Activated CD4-positive, alpha-beta memory T cell treated with anti-CD3 and anti-CD28 coated beads for 36 hours (primary cell): ENCODE measurements at places on chromosomes 5 and 9.

- no peak for DNase-seq
These were observed 43.1 kb upstream of the SELENOP start for GRCh38 chr5:42854795-42855194.

DNA sequence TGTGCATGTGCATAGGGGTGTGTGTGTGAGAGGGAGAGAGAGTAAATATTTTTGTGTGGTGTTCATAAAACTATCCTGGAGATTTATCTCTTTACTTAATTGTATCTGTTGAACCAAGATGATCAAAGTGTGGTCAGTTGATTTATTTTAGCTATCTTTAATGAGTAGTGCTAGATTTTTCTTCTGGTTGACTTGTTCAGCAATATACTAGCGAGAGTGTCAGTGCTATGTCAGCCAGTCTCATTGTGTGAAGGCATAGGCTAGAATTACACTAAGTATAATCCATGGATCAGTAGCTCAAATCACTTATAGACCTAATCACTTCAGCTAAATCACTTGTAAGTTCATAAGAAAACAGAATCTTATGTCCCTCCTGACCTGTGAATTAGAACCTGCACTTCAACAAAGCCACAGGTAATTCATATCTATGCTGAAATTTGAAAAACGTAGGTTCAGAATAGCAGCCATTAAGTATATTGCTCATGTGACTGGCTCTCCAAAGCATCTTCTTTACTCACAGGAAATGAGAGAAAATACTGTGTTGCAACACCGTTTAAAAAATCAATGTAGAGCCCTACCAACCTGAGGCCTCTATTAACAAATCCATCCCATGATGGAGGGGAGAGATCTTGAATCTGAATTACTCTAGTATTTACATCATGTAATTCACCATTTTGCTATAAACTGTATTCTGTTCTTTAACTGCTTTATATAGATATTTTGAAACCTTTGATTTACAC is 203.1 kb upstream of the ACTBL2 start:
- no peak for DNase-seq

- DNase-seq: peak; percentile 21
These were observed 89.5 kb downstream of the EPB41L4A start for GRCh38 chr5:112329419-112330090.

DNA sequence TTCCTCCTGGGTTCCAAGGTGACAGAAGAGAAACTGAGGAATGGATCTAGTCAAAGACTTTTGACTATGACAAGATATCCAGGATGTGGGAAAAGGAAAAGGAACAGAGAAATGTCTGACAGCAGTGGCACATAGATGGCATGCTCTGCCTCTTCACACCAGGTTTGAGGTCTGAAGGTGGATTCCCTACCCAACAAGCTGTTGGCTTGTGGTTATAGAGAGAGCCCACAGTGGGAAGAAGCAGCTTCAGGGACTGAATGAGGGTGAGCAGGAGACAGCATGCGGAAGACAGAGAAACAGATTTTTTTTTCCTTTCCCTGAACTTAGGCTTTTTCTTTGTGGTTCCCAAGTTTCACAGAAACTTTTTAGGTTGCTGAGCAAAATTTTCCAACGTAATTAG is 20.6 kb downstream of the IFNW1 start:
- DNase-seq: no peak

DNA sequence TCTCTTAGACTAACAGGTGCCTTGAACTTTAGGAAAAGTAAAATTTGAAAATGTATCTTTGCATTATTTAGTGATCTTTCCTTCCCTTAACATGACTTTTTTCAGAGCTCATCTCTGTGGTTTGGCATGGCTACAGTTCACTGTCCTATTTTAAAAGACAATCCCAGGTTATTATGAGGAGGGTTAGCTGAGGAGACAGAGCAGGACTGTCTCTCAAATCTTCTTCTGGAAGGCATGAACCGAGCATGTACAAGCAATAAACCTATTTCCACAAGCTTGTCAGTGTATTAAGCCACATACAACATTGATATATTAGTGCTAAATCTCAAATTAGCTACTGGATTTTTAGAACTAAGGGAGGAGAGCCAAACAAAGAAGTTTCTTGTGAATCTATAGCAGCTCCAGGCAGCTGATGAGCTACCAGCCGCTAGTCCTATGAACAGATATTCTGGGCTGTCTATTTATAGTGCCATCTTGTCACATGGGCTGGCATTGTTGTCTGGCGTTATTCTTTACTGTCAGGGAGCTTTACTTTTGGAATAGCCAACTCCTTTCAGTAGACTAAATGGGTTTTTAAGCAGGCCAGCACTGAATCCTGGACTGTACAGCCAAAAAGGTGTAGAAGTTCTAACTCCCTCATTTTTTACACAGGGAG is 171.2 kb upstream of the ACTBL2 start:
- DNase-seq: no peak

DNA sequence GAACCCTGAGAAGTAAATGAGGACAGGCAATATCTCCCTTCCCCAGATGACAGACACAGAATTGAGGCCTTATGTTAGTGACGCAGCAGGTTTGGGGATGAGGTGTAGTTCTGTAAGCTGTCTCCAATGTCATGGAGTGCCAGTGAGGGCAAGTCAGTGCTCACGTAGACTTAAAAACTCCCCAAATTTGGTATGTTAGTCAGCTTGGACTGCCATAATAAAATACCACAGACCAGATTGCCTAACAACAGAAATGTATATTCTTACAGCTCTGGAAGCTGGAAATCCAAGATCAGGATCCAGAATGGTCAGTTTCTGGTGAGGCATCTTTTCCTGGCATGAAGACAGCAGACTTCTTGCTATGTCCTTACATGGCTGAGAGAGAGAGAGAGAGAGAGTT is 14.9 kb downstream of the FOXI1 start:
- DNase-seq: no peak

DNA sequence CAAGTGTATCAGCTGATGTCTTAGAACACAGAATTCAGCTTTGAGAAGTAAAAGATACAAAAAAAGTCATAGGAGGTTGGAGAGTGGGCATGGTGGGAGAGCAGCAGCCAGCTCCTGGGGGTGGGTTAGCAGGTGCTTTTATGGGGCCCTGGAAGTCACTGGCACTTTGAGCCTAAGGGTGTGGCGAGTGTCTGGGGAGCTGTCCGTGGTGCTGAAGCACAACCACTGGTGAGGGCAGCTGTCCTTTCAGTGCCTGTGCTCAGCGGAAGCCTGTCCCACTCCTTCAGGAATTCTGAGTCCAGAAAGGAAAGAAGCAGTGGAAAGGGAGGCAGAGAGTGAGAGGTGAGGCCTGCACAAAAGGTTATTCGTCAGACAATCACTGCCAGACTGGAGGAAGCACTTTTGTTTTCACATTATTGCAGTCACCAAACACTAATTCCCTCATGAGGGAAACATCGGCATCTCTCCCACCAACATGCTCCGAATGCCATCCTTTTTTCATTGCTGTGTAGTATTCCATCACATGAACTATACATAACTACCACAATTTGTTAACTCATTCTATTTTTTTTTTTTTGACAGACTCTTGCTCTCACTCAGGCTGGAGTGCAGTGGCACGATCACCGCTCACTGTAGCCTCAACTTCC is 59.4 kb upstream of the RAPGEF1 start:
- peak; percentile 60 for DNase-seq

GRCh38 chr9:126226991-126227936 is 99.4 kb upstream of the MVB12B start:
- DNase-seq: no peak

- DNase-seq: no peak
These were observed 156.7 kb upstream of the TLX3 start for GRCh38 chr5:171152382-171152781.

DNA sequence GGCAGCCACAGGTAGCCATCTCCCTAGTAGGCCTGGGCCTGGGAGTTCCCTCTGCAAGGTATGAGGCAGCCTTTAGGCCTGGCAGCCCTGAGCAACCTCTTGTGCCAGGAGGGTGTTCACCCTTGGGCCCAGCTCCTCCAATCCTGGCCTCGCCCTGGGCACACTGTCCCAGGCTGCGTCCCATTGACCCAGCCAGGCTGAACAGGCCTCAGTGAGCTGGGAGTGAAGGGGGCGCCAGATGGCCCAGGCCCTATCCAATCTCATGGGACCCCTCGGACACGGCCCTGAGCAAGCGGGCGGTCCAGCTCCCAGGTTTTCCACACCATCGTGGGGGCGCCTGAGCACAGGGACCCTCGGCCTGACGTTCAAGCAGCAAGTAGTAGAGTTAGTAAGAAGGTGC is 14.5 kb downstream of the SH3GLB2 start:
- no peak for DNase-seq

DNA sequence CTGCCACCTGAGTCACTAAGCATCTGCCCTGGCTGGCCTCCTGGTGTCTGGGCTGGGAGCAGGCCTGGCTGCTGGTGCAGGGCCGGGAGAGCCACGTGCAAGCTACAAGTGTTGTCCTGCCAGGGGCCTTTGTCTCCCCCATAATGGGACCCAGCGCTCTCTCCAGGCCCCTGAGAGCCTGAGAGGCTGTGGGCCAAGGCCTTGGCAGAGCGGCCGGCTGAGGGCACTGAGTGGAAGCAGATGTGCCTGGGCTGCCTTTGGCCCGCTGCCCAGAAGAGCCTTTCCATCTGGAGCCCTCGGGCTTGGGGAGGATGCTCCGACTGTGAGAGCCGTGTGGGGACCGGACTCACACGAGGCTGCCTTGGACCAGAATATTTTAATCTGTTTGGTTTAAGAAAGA is 185.5 kb downstream of the RGS3 start:
- DNase-seq: no peak

DNA sequence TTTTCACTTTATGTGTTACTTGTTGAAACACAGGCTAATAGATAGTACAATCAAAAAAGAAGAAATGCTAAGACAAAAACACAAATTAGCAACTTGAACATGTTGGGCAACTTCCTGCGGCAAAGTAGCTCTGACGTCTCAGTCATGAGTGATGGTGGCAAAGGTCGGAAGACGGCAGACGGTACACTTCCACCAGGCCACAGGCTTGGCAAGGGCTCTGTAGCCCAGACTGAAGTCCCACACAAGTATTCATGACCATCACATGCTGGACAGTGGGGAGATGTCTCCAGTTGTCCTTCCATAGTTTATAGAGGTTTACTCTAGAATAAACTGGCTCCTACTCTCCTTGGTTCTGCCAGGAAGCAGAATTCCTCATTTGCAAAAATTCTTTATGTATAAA is 831.3 kb downstream of the MTRR start:
- DNase-seq: no peak

DNA sequence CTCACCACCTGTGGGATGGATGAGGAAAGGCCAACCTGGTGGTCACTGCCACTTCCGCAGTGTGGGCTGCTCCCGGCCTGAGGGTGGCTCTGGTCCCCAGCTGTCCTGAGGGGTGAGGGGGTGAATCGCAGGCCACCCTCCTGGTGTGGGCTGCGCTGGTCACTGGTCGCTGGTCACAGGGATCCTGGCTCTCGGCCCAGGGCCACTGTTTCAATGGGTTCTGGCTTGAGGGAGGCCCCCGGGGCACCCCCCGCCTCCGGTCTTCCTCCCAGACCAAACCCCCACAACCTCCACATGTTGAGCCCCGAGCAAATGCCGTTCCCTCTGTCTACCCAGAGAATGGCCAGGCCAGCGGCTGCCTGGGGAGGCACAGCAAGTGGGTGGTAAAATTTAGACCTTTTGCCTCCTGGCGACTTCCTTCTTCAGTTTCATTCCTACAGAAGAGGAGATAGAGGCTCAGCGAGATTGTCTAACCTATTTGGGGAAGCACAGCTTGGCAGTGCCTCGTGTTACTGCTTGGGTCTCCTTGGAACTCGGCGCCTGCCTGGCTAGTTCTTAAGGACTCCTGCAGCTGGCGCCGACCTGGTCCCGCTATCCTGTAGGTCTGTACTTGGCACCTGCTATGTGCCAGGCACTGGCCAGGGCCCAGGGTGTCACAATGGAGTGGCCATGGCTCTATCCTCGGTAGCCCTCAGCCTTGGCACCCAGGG is 48.2 kb downstream of the RXRA start:
- no peak for DNase-seq

- DNase-seq: no peak
These were observed 52.4 kb upstream of the LIFR start for GRCh38 chr5:38608874-38609273.

- no peak for DNase-seq
These were observed 33.0 kb upstream of the NRG2 start for GRCh38 chr5:140076142-140076541.

DNA sequence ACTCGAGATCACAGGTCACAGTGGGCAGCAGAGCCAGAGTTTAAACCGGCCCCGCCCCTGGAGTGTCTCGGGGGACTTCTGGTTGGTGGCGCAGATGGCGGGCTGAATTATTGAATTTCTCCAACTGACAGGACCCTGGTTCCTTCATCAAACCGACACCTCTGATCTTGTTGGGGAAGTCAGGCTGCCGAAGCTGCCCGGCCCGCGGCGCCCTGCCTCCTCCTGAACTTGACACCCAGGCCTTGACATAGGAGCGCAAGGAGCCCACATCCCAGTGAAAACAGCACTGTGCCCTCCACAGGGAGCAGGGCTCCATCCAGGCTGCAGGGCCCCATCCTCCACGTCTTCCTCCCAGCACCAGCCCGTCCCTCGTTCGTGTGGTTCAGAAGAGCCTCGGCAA is 105.2 kb downstream of the OLFM1 start:
- DNase-seq: no peak

DNA sequence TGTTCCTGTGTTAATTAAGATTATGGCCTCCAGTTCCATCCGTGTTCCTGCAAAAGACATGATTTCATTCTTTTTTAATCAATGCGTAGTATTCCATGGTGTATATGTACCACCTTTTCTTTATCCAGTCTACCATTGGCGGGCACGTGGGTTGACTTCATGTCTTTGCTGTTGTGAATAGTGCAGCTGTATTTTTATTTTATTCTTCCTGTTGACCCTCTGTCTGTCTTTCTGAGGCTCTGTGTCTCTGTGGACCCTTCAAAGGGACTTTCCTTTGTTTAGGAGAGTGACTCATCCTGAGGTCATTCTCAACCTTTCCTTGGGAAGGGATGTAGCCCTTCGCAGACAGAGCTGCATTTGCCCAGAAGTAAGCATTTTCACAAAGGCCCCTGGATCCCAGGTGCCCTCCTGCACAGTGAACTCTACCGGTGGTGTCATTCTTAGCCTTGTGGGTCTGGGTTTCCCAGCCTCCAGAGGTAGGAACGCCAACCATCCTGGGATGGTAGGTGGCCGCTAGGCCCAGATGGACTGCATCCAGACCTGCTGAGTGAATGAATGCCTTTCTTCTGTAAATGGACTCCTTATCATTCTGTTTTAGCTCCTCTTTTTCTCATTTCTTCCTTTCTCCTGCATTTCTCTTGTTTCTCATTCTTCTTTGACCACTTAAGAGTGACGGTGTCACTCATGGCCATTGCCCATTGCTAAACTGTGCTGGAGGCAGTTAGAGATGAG is 22.4 kb downstream of the TRIO start:
- DNase-seq: no peak
